Mesenteric fat pad (tissue), 1 donor: ENCODE measurements at places on chromosomes 5 and 9.

DNA sequence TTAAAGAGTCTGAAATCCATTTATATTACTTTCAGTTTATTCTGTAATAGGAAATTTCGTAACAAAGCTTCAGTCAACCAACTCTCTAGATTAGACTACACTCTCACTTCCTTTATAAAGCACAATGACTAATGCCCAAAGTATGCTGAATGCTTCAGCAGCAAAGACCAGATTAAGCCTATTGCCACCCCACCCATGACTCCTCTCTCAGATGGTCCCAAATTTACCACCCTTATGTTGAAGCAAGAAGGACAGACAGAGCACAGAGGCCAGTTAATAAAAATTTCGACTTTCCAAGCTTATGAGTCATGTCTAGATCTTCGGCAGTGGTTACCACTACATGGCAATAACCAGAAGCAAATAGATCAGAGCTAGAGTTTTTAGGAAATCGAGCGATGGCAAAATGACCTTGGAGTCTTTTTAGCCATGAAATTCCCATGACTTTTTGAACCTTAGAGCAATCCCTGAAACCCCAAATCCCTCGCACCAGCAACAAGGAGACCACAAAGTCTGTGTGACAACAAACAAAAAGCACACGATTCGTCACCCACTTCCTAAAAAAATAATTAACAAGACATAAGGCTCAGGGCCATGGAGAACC is 287.8 kb upstream of the RASA1 start:
- no peak for DNase-seq

GRCh38 chr9:85290019-85290418 is 451.7 kb downstream of the AGTPBP1 start:
- DNase-seq = no peak

DNA sequence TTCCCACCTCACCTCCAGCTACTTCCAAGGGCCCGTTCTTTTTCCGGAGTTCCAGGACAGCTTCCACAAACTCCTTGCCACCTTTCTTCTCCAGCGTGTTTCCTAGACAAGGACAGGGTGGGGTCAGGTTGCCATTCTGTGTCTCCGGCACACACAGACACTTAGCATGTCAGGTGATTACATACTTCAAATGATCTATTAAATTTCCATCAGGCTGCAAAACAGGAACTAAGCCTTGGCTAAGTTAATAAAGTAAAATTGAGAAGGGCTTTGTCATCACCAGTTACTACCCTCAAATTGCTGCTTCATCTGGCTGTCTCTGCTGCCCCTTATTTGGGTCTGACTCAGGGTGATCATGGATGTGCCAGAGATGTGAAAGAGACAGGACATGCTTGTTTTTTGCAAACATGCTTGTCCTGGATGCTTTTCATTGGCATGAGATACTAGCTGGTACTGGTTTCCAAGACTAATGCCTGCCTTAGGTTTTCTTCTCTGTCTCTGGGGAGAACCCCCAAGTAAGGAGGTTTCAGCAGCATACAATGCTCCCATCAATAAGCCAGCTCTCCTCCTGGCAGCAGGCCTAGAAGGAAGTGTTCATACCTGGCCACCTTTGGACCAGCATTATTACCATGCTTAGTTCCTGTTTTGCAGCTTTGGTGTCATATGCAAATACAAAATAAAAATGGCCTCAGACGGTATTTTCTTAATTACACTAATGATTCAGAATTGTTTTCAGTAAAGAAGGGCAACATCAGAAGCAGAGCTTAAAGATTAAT is 52.9 kb downstream of the MACROH2A1 start:
- peak; percentile 12 for DNase-seq

DNA sequence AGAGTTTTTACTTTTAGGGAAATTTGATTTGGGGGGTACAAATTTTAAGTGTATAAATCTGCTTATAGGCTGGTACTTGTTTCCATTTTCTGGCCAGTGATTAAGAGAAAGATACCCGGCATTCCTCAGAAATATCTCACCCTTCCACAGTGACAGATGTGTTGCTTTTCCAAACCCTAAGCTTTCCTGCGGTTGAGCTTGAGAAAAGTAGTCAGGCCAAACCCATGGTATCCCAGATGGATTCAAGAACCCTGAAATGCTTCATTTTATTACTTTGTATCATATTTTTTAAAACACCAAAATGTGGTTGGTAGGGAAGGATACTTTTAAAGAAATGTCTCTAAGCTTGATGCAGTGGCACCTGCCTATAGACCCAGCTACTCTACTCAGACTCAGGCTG is 23.5 kb downstream of the SPTAN1 start:
- DNase-seq = no peak

DNA sequence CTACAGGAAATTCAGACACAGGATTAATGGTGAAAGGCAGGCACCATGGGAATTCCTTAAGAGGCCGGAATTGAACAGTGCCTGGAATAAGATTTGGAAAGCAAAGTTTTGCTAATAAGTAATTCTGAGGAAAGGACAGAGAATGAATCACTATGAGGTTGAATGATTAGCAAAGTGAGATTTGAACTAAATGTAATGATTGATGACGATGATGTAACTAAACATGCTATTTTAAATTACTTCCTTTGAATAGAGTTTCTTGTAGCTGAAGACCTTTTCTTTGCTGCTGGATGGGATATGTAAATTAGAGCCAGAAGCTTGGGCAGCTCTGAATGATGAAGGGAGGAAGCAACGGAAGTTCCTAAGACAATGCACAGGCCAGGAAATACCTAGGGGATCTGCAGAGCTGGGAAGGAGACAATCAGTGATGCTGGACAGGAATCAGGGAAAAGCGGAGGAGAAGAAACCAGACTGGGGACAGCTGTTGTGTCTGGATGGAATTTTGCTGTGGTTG is 482.0 kb downstream of the PSAT1 start:
- DNase-seq = no peak

DNA sequence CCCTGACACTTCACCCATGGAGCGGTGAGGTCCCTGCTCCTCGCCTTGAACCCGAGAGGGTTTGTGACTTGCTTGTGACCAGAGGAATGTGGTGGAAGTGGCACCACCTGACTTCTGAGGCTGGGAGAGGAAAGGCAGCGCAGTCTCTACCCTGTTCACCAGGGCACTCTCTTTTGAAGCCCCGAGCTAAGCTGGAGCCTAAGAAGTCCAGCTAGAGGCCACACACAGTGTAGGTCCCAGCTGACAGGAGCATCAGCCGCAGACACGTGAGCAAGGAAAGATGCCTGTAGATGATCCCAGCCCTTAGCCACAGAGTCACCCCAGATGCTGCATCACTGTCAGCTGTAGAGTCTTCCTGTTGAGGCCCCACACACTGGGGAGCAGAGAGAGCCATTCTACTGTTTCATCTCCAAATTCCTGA is 1.7 kb upstream of the ANGPTL2 start:
- peak; percentile 57 for DNase-seq

DNA sequence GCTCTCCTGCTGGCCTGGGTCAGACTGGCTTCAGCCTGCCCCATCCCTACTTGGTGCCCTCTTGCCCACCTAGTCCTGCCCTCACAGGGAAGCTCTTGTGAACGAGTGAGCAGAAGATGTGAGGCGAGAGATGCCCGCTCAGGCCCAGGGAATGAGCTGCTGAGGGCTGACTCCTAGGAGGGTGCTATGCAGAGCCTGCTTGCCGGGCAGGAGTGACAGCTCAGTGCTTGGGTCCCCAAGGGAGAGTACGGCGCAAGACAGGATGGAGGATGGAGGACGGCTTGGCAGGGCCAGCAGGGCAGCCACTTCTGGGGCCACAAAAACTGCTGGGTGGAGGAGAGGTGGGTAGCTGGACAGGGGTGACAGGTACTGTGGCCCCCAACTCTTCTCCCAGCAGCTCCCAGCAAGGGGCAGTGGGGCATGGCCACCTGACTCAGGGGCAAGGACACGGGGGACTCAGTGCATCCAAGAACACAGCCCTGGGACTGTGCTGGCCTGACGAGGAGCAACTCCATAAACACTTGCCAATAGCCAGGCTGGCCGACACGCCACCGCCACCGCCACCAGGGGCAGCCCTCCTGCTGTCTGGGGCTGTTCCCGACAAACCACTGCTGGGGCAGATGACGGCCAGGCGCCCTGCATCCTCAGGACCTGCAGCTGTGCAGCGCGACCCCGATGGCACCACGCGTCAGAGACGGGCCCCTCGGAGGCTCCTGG is 55.6 kb upstream of the UBAC1 start:
- peak; percentile 79 for DNase-seq

DNA sequence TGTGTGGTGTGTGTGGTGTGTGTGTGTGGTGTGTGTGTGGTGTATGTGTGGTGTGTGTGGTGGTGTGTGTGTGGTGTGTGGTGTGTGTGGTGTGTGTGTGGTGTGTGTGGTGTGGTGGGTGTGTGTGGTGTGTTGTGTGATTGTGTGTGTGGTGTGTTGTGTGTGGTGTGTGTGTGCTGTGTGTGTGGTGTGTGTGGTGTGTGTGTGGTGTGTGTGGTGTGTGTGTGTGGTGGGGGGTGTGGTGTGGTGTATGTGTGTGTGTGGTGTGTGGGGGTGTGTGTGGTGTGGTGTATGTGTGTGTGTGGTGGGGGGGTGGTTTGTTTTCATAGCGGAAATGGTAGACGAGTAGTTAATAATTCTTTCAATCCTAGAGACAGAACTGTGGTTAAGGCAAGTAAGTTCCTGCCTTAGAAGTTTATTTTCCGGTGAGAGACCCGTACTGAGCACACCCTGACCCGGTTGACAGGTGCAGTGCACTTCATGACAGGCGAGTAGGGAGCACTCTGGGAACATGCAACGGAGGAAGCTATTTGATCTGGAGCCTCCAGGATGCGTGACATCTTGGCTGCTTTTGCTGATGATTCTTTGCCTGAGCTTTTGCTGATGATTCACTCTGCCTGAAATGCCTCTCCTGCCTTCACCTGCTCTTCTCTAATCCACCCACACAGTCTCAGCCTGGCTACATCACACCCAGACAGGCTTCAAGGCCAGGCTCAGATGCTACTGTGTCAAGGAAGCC is 21.7 kb upstream of the FAT2 start:
- no peak for DNase-seq
